ENCODE measurements at places on chromosomes 11 and 22.

- DNase-seq: no peak
Observed at GRCh38 chr11:96023275-96023674, 99.4 kb upstream of the MTMR2 start.

- no peak for DNase-seq
Observed at GRCh38 chr11:63698976-63699733, 17.9 kb downstream of the RTN3 start.

- no peak for DNase-seq
Observed at GRCh38 chr22:45273452-45274075, 11.2 kb upstream of the UPK3A start.

GRCh38 chr11:47477323-47477722 lies 28.4 kb upstream of the RAPSN start:
- DNase-seq: no peak

- no peak for DNase-seq
Observed at GRCh38 chr11:75509020-75509720, 16.6 kb downstream of the GDPD5 start.

- no peak for DNase-seq
Observed at GRCh38 chr11:92909214-92909613, 60.2 kb upstream of the MTNR1B start.
